Adrenal gland (tissue), 19 donors: ENCODE measurements at places on chromosomes 4 and X. TPM values are rescaled to one million over a fixed set of nuclear protein-coding genes. Genes with fewer than 3 reads are reported as not detected.
A peak's percentile ranks its signal among the peaks of the same experiment; 100 is the strongest.

DNA sequence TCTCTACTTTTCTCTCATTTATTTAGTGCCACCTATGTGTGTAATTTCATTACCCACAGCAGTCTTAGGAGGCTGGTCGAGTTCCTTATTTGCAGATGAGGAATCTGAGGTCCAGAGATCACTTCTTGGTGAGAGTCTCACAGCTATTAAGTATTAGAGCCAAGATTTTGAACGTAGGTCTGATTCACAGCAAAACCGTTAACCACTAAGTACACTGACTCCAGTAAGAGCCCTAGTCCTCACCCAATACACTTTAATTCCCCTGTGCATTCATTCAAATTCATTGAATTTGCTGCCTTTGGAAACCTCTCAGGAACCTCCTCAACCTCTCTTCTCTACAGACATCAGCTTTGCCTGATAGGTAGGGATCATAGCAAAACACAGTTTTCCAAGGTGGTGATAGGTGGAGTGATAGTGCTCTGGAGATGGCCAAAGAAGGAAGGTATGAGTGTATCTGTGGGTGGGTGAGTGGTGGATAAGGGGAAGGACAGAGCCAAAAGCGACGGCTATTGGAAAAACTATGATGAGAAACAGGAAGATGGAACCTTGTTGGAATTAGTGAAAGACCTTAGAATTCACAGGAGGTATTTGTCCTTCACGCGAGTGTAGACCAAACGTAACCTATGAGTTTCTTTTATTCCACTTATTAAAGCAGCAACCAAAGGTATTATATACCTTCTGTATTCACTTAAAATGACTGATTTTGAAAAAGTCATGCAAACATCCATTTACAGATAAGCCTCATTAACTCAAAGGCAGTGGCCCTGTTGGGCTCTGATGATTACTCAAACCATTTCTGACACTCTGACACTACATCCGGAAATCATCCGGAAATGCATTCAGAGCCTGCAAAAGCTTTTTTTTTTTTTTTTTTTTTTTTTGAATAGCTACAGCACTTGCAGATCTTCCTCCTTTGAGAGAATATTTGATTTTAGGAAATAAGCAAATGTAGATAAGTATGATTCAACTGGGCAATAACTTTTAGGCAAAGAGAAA is 6.3 kb downstream of the FMR1 start:
- no peaks in the 10 kb centered on the region for H3K4me1 ChIP-seq
- H3K4me3 ChIP-seq: no peak overlapping the region
- no peak overlapping the region for H3K27ac ChIP-seq
- no peaks in the 10 kb centered on the region for H3K36me3 ChIP-seq
- H3K27me3 ChIP-seq: no peaks in the 10 kb centered on the region
- no peak for DNase-seq

DNA sequence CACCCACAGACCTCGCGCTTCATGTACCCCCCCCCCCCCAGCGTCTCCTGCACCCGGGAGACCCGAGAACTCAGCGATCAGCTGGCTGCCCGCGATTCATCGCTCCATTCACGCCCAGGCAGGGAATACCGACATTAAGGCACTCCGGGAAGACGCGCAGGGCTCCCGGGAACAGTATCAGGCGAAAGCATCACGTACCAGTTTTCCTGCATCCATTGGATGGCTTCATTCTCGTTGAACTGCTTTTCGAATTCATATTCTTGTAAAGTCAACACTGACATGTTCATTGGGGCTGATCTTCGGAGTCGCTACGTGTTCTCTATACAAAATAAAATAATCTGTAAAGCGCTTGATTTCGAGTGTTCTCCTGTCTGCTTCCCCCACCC is 373 bp downstream of the ELOVL6 start:
- peaks cover 12% of the 10 kb centered on the region for H3K4me1 ChIP-seq
- peak overlapping the region; percentile 71 for H3K4me3 ChIP-seq
- no peaks in the 10 kb centered on the region for H3K27me3 ChIP-seq
- DNase-seq: no peak

- H3K4me1 ChIP-seq: no peaks in the 10 kb centered on the region
- no peak overlapping the region for H3K27ac ChIP-seq
- DNase-seq: no peak
- no peak overlapping the region for H3K4me3 ChIP-seq
- no peaks in the 10 kb centered on the region for H3K36me3 ChIP-seq
Observed at GRCh38 chr4:30959781-30960485, 239.8 kb downstream of the PCDH7 start.

DNA sequence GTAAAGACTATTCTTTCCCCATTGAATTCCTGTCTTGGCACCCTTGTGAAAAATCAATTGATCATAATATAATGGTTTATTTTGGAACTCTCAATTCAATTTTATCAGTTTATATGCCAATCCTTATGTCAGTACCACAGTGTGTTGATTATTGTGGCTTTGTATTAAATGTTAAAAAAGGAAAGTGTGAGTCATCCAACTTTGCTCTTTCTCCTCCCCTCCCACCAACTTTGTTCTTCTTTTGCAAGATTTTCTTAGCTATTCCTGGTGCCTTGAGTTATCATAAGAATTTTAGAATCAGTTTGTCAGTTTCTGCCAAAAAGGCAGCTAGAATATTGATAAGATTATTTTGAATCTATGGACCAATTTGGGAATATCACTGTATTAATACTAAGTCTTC is 11.2 kb upstream of the RNF175 start:
- H3K27ac ChIP-seq: no peak overlapping the region
- H3K36me3 ChIP-seq: no peaks in the 10 kb centered on the region
- no peak for DNase-seq
- H3K4me3 ChIP-seq: no peak overlapping the region

GRCh38 chr4:76212851-76213414 is 691 bp downstream of the SCARB2 start:
- peaks cover 57% of the 10 kb centered on the region for H3K4me1 ChIP-seq
- H3K4me3 ChIP-seq: peak overlapping the region; percentile 56
- no peaks in the 10 kb centered on the region for H3K36me3 ChIP-seq

DNA sequence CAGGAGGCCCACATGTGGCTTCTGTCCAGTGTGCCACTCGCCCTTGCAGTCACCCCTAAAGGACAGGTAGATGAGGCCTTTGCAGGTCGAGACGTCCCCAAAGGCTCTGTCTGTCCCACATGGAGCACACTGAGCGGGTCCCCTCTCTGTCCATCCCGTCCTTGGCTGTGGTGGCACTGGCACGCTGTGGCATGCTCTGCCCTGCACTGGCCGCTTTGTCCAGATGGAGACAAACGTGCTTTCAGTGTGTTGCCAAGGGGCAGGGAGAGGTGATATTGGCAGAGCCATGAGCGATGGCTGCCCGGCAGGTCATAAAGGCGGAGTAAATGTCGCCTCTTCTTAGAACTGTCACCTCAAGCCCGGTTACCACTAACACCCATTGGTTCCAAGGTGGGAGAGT is 86.9 kb upstream of the CLDN34 start:
- no peak overlapping the region for H3K4me3 ChIP-seq
- no peaks in the 10 kb centered on the region for H3K36me3 ChIP-seq

GRCh38 chr4:6349896-6350603 is 80.4 kb downstream of the WFS1 start:
- H3K27me3 ChIP-seq: peaks cover 10% of the 10 kb centered on the region
- no peak overlapping the region for H3K4me3 ChIP-seq
- H3K4me1 ChIP-seq: no peaks in the 10 kb centered on the region
- DNase-seq: no peak
- no peak overlapping the region for H3K27ac ChIP-seq

DNA sequence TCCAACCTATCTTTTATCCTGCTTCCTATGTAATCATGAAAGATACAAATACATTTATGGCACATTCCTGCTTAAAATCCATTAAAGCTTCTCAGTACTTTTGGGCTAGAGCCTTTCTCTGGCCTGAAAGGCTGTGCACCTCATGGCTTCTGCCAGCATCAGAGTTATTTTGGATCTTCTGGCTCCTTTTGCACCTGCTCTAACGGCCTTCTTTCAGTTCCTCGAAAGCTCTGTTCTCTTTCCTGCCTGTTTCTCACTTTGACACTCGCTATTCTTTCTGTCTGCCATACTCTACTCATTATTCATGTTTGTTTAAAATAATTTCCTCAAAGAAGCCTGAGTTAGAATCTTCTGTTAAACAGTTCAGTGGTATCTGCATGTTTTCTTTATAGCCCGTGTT is 86.0 kb downstream of the LRP2BP start:
- H3K27me3 ChIP-seq: no peaks in the 10 kb centered on the region
- no peaks in the 10 kb centered on the region for H3K4me1 ChIP-seq
- no peak overlapping the region for H3K27ac ChIP-seq
- DNase-seq: no peak
- no peak overlapping the region for H3K4me3 ChIP-seq
- H3K36me3 ChIP-seq: no peaks in the 10 kb centered on the region

- no peaks in the 10 kb centered on the region for H3K4me1 ChIP-seq
- no peak overlapping the region for H3K27ac ChIP-seq
- H3K36me3 ChIP-seq: no peaks in the 10 kb centered on the region
- H3K27me3 ChIP-seq: no peaks in the 10 kb centered on the region
- no peak for DNase-seq
- H3K4me3 ChIP-seq: no peak overlapping the region
Observed at GRCh38 chr4:149995134-149995756, 83.0 kb upstream of the DCLK2 start.

DNA sequence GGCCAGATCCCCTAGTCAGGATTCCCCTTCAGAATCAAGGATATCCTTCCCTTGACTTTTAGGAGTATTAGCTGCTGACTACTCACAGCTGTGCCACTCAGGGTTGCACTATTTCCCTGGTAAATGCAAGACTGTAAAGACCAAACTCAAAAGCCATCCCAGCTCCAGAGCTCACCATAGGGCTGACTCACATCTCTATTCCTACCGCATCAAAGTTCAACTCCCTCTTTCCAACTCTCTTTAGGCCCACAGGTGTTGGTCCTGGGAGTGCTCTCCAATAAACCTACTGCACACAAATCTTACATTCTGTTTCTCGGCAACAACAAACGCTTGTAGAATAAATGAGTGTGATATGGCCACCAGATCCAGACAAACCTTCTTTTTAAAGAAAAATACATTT is 109.6 kb downstream of the PPP3CA start:
- H3K36me3 ChIP-seq: no peaks in the 10 kb centered on the region
- no peak overlapping the region for H3K27ac ChIP-seq
- no peaks in the 10 kb centered on the region for H3K27me3 ChIP-seq
- H3K4me3 ChIP-seq: no peak overlapping the region

DNA sequence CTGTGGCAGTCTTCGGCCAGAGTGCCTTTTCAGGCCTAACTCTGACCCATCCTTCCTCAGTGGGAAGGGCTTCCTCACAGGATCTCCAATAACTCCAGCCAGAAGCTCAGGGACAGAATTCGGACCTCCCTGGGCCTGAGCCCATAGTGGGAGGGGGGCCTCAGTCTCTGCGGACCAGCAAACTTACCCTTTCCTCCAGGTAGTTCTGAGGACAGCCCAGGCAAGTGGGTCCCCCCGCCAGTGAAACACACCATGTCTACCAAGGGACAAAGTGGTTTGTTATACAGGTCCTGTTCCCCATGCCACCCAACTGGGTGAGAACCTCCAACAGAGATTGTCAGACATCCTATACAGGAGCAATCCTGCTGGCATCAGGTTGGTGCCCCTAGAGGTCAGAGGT is 350.4 kb downstream of the RAB28 start:
- H3K4me3 ChIP-seq: no peak overlapping the region
- DNase-seq: no peak
- no peaks in the 10 kb centered on the region for H3K4me1 ChIP-seq
- H3K36me3 ChIP-seq: no peaks in the 10 kb centered on the region
- no peak overlapping the region for H3K27ac ChIP-seq

GRCh38 chr4:147578051-147578476 is 39.1 kb upstream of the TMEM184C start:
- no peak overlapping the region for H3K27ac ChIP-seq
- H3K27me3 ChIP-seq: no peaks in the 10 kb centered on the region
- no peaks in the 10 kb centered on the region for H3K36me3 ChIP-seq
- DNase-seq: peak; percentile 39
- H3K4me1 ChIP-seq: no peaks in the 10 kb centered on the region

GRCh38 chr4:103018391-103019307 is 856 bp downstream of the SLC9B1 start:
- no peaks in the 10 kb centered on the region for H3K27me3 ChIP-seq
- H3K27ac ChIP-seq: peak overlapping the region; percentile 90
- no peaks in the 10 kb centered on the region for H3K36me3 ChIP-seq
- no peaks in the 10 kb centered on the region for H3K4me1 ChIP-seq
- no peak overlapping the region for H3K4me3 ChIP-seq
- peak; percentile 46 for DNase-seq

- no peak for DNase-seq
- H3K27me3 ChIP-seq: peaks cover 7% of the 10 kb centered on the region
- H3K27ac ChIP-seq: no peak overlapping the region
- no peak overlapping the region for H3K4me3 ChIP-seq
- no peaks in the 10 kb centered on the region for H3K4me1 ChIP-seq
- H3K36me3 ChIP-seq: no peaks in the 10 kb centered on the region
Observed at GRCh38 chr4:81214144-81214880, 710 bp downstream of the PRKG2 start.

DNA sequence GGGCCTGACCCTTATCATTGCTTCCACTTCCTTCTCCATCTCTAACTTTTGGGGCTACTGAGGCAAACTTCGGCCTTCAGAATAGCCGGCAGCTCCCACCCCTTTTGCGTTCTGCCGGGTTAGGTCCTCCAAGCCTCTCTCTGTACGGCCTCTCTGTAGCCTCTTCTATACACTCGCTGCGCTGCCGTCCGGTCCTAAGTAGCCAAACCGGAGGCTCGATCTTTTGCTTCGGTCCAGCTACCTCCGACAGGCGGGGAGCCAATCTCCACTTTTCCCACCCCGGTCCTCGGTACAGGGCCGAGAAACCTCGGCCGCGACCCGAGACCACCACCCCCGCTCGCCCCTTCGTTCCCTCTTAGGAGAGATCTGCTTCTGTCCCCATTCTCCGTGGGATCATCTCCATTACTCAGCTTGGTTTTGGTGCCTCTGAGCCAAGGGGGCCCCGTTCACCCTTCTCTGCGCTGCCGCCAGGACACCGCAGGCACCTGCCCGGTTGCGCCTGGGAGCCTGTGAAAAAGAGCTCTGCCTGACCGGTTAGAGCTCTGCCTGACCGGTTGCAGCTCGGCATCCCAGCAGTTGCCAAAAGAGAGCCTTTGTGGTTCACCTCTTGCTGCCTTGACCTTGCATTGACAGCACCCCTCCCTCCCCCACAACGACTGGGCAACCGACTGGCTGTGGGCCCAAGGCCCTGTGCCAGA is 1.0 kb upstream of the HTR2C start:
- H3K27me3 ChIP-seq: peaks cover 84% of the 10 kb centered on the region
- no peak for DNase-seq
- H3K4me3 ChIP-seq: no peak overlapping the region
- no peak overlapping the region for H3K27ac ChIP-seq
- no peaks in the 10 kb centered on the region for H3K4me1 ChIP-seq
- H3K36me3 ChIP-seq: no peaks in the 10 kb centered on the region

Gene FAM156B
- total RNA-seq: 31.8 TPM

Gene DMP1
- not detected for total RNA-seq

Gene MTNR1A
- not detected for total RNA-seq

Gene LUZP4
- total RNA-seq: not detected

Gene GAGE2A
- total RNA-seq: 0.57 TPM

Gene ITIH6
- total RNA-seq: not detected
